ENCODE measurements at places on chromosomes 2 and 18.

DNA sequence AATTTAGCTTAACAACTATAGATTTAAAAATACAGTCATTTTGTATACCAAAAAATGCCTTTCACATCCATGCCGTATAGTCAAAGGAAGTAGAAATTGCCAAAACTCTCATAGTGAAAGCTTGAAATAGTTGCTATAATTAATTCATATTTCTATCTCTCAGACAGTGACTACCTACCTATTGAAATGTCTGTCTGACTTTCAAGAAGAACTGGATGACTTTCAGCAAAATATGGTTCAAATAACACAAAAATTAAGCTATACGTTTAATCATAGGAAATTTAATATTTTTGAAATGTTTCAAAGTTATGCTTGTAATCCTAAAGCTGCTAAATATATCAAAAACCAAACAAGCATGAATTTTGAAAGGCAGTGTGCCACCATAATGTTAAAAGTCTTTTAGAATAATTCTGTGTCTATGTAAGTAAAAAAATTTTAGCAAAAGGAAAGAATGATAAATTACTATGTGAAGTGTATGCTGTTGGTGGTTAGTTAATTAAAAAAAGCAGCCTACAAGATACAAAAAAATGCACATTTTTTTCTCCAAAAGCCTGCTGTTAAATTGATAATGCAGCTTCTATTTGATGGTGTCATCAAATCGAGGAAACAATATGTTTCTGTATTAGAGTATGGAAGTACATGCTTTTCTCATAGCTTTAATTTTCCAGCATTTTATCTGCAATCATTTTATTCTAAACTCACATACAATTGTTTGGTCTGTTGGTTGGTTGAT is 57.7 kb upstream of the ST6GAL2 start:
- DNase-seq: no peak

DNA sequence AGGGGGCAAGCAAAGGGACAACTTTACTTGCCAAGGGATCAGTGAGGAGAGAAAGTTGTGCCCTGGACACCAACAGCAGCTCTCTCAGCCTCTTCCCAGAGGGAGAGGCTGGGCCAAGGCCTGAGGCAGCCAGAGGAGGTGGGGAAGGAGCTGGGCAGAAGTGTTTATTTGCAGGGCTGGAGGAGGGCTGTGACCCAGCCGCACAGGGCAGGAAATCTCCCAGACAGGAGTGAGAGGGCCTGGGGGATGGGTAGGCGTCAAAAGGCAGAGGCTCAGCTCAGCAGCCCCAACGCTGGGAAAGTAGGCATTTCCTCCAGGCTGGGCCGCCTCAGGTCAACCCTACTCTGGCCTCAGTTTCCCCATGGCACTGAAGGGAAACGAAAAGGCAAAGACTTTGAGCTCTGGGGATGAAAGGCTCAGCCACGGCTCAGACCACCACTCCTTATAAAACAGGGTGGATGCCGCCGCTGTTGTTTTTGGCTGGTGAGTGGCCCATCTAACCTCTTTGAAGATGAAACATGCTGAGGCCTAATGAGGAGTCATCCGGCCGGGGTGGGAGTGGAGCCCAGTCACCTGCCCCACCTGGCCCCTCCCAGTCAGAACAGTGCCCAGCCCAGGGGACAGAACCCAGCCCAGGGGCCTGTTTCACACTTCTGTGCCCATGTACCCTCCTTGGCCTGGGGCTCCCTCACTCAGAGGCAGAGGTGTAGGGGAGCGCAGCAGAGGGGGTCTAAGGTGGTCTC is 21.9 kb upstream of the SEMA4C start:
- no peak for DNase-seq

DNA sequence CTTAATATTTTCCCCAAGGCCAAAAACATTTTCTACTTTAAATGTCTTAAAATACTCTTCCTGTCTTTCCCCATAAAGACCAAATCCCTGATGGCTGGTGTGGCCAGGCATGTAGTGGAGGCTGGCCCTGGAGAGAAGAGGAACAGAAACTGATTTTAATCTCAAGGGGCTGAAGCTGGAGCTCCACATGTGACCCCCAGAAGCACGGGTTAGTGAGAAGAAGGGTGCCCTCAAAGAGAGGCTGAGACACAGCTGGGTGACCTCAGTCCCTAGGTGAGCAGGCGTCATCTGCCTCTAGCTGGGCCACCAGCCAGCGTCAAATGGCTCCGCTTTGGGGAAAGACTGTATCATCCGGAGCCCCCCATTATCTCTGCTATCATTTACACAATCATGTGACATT is 19.3 kb upstream of the TMEM18 start:
- DNase-seq: no peak

- DNase-seq: no peak
These were observed 268.6 kb downstream of the FIGN start for GRCh38 chr2:163467251-163467630.

DNA sequence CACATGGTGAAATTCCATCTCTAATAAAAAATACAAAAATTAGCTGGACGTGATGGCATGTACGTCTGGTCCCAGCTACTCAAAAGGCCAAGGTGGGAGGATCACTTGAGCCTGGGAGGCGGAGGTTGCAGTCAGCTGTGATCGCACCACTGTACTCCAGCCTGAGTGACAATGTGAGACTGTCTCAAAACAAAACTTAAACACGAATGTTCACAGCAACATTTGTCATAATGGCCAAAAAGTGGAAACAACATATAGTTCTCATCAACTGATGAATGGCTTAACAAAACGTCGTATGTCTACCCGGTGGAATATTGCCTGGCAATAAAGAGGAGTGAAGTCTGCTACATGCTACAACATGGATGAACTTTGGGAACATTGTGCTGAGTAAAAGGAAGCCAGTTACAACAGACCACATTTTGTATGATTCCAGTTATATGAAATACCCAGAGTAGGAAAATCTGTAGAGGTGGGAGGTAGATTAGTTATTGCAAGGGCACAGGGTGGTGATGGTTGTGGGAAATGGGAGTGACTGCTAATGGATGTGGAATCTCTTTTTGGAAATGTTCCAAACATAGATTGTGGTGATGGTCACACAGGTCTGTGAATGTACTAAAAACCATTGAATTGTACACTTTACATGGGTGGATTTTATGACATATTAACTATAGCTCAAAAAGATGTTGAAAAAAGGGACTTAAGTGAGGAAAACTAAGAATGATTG is 478.2 kb downstream of the PTPRM start:
- DNase-seq: no peak

GRCh38 chr2:44104855-44105271 is 63.8 kb upstream of the PPM1B start:
- DNase-seq: no peak

Measured in WERI-Rb-1 (cell line).